ENCODE measurements at places on chromosomes 7 and 10. TPM values are rescaled to one million over a fixed set of nuclear protein-coding genes. Genes with fewer than 3 reads are reported as not detected.

RBP4 gene
- total RNA-seq: 0.56 TPM

IQUB gene
- 0.08 TPM for total RNA-seq

CLRN3 gene
- not detected for total RNA-seq

ANKMY2 gene
- 46.8 TPM for total RNA-seq

C1QL3 gene
- not detected for total RNA-seq

AKR1C8 gene
- total RNA-seq: 0.12 TPM

ATOH7 gene
- 0.88 TPM for total RNA-seq

AKR1C3 gene
- total RNA-seq: 92.2 TPM

CALCR gene
- total RNA-seq: not detected

SEC31B gene
- 0.31 TPM for total RNA-seq

AKR1E2 gene
- not detected for total RNA-seq

RAMP3 gene
- total RNA-seq: not detected

RGR gene
- total RNA-seq: not detected

STAMBPL1 gene
- 9.0 TPM for total RNA-seq

NYAP1 gene
- not detected for total RNA-seq

LIPN gene
- total RNA-seq: not detected

CDK1 gene
- 200 TPM for total RNA-seq

LIPM gene
- not detected for total RNA-seq

Data from H4 (cell line).